Activated naive CD4-positive, alpha-beta T cell treated with anti-CD3 and anti-CD28 coated beads, Interleukin-2, amount 10 ng/mL, durations not matched to agents 7 days and 5 days (primary cell): ENCODE measurements at places on chromosomes 11 and 22.

- no peak for DNase-seq
Measured at GRCh38 chr11:26323837-26324236, 8.1 kb upstream of the ANO3 start.

DNA sequence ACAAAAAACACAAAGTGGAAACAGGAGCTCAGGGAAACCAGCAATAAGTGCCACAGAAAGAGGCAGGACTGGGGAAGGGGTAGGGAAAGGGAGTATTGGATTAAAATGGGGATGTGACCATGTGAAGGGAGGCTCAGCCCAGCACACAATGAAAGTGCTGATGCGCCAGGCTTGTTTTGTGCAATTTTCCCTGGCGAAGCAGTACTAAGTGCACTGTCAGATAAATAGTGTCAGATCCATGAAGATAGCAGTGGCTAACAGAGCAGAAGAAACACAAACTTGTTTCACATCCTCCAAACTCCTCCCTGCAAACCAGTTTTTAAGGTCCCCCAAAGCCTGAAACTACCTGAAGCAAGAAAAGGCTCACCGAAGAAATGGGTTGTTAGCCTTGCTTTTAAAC lies 50.7 kb upstream of the RAPSN start:
- DNase-seq, result no peak

DNA sequence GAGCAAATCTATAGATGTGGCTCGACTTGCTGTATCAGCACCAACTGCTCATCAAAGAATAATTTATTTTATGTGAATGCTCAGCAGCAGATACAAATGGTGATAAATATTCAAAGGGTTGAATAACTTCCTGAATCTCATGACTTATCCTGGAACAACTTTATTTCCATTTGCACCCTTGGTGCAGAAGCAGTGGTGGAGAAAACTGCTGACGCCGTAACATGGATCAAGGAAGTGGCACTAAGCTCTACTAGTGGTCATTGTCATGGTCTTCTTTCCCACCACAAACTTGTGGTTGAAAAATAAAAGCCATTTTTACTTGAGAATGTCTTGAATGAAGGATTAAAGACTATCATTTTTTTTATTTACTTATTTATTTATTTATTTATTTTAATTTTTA lies 14.6 kb downstream of the MARK2 start:
- no peak for DNase-seq

DNA sequence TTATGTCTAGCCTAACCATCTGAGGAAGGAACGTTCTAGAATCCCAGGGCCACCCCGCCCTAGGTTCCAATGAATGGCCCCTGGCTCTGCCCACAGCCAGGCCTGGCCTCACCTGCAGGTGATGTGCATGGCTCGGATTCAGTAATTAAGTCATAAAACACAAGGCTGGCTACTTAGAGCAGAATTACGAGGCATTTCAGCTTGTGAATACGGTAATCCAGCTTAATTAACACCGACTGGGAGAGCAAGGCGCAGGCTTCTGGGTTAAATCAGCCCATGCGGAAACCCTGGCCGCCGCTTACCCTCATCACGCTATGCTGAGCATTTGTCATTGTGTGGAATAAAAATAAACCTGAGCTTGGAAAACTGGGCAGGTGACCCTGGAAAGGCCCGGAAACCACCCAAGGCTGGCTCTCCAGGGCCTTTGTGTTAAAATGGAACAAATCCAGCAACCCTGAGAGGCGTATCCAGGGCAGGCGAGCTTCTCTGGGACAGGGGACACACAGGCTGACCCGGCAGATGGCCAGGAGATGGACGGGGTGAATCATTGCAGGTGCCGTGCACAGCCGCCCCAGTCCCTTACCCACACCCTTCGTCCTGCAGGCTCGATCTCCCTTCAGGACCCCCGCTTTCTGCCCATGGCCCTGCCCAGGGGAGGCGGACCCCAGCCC lies 220.2 kb downstream of the CTTN start:
- no peak for DNase-seq

- DNase-seq, result no peak
Measured at GRCh38 chr22:32880893-32881596, 79.5 kb downstream of the TIMP3 start.

DNA sequence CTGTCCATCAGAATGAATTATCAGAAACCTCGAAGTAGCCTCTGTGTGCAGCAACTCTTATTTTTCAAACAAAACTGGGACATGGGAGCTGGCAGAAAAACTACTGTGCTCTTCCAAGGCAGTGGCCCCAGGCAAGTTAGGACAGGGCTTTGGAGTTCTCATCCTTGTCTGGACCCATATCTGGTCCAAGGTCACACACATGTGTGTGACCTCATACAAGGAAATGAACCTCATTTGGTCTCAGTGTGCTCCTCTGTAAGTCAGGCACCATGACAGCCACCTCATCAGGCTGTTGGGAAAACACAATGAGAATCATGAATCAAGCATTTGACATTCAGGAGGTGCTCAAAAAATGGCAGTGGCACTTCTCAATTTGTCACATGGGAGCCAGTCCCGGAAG lies 25.8 kb downstream of the LARGE1 start:
- DNase-seq, result no peak

DNA sequence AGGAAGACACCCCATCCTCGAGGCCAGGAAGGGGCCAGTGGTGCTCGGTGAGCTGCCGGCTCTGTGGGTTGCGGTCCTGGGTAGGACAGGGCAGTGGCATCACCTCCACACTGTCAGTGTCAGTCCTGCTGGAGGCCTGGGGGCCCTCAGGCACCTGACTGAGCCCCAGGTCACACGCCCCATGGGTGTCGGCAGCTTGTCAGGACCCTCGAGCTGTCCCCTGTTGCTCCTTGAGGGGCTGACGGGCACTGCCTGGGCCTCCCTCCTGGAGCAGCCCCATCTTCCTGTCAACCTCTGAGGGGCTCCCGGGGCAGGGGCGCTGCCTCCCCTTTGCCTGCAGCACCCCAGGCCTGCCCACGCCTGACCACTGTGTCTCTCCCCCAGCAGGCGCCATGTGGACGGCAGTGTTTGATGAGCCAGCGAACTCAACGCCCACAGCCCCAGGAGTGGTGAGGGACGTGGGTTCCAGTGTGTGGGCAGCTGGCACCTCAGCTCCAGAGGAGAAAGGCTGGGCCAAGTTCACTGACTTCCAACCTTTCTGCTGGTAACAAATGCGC lies 35.4 kb downstream of the SBF1 start:
- DNase-seq, result no peak
